Activated CD4-positive, alpha-beta T cell treated with anti-CD3 and anti-CD28 coated beads, Interleukin-10, Interleukin-2, amounts not matched to agents 100 ng/mL and 50 ng/mL, durations not matched to agents 16 hours and 8 hours (primary cell): ENCODE measurements at places on chromosomes 13 and 19.

GRCh38 chr13:90787007-90787406, 560.5 kb upstream of the MIR17HG start:
- DNase-seq, result no peak

DNA sequence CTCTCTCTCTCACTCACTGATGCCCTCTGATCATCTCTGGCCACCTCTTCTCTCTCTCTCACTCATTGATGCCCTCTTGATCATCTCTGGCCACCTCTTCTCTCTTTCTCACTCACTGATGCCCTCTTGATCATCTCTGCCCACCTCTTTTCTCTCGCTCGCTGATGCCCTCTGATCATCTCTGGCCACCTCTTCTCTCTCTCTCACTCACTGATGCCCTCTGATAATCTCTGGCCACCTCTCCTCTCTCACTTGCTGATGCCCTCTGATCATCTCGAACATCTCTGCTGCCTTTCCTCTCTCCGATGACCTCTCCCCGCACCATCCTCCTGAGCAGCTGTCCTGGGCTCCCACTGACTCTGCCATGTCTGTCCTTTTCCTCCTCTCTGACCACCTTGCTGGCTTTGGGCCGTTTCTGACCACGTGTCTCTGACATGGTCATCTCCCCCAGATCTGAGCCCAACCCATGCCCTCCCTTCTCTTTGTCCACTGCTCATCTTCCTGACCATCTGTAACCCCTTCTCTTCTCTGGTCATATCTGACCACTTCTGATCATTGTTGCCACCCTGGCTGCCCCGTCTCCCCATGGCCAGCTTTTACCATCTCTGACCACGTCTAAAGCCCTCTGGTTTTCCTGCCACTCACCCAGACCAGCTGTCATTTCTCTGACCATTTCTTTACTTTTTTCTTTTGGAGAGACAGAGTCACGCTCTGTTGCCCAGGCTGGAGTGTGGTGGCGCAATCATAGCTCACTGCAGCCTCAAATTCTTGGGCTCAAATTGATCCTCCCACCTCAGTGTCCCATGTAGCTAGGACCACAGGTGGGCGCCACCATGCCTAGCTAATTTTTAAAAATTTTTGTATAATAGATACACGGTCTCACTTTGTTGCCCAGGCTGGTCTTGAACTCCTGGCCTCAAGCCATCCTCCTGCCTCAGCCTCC, 2.4 kb downstream of the LRFN3 start:
- no peak for DNase-seq

GRCh38 chr19:12162513-12162881, 399 bp upstream of the ZNF136 start:
- no peak for DNase-seq

- DNase-seq, result no peak
These were observed 7.3 kb downstream of the ELOF1 start for GRCh38 chr19:11551603-11552235.

- DNase-seq, result no peak
These were observed 96.3 kb downstream of the EPSTI1 start for GRCh38 chr13:42895776-42896175.

- no peak for DNase-seq
These were observed 1.4 kb downstream of the LIG4 start for GRCh38 chr13:108213946-108214345.
